Renal cortical epithelial cell (primary cell): ENCODE measurements at places on chromosomes 2 and 18. TPM values are rescaled to one million over a fixed set of nuclear protein-coding genes. Genes with fewer than 3 reads are reported as not detected.

Gene LINC00305
- not detected in 2 replicates for total RNA-seq

DNA sequence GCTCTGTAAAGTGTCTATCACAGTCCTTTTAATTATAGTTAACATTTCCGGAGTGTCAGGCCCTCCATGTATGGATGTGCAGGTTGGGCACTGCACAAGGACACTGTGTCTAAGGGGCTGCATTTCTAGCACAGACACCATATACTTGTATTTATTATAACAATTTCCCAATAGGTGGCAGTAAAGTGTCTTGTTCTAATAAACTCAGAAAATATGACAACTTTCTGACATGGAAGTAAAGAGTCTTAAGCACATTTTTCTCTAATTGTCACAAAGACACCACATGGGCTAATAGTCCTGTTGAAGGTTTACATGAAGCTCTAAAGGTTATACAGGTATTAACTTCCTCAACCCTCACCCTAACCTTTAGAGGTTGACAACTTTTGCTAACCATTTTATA, 156.6 kb downstream of the DYSF start:
- DNase-seq = peak; percentile 49

DNA sequence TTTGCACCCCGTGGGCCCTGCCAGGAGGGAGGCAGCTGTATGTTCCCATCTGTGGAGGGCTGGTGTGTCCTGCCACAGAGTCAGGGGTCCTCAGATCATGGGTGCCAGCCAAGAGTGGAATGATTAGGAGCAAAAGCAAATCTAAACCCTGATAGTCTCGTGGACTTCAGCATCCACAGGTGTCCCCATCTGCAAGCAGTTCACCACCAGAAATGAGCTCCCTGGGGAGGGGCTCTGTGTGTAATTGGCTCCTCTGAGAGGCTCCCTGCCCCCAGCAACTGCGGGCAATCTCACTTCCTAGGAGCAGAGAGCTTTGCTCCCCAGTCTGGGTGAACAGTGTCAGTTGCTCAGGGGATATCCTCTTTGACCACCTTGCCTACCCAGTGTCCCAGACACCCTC, 78.1 kb downstream of the HNRNPLL start:
- no peak for DNase-seq

Gene RAX
- not detected in 2 replicates for total RNA-seq

Gene GALNT13
- 0.40 and 0.52 TPM in 2 replicates for total RNA-seq

Gene SNRNP27
- 43.9 and 76.9 TPM in 2 replicates for total RNA-seq

Gene SLC40A1
- 2.8 and 26.3 TPM in 2 replicates for total RNA-seq
